ENCODE measurements at places on chromosomes 11 and 22.

DNA sequence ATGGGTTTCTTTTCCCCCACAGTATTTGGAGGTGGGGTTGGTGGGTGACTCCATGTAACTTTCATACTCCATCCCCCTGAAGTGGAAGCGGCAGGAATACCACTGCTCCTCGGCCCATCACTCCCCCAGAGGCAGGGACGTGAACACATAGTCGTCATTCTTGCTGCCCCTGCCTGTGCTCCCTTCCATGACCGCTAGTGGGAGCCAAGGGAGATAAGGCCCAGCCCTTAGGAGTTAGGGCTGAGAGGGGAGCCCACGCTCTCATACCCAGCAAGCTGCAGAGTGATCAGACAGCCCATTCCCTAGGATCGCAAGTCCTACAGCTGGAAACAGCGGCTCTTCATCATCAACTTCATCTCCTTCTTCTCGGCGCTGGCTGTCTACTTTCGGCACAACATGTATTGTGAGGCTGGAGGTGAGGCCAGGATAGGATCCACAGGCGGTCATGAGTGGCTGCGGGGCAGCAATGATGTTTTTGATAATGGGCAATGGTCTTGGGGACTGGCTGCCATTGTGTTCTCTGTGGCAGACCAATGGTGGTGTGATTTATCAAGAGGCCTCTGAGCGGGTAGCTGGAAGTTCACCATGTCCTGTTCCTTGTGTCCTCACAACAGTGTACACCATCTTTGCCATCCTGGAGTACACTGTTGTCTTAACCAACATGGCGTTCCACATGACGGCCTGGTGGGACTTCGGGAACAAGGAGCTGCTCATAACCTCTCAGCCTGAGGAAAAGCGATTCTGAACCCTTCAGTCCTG, 15.9 kb downstream of the RHOG start:
- DNase-seq: no peak

- DNase-seq: peak; percentile 28
Measured at GRCh38 chr11:122897606-122898210, 15.1 kb downstream of the JHY start.

- no peak for DNase-seq
Measured at GRCh38 chr11:16359369-16359768, 3.0 kb upstream of the SOX6 start.

- no peak for DNase-seq
Measured at GRCh38 chr22:23267226-23268043, 87.1 kb downstream of the BCR start.

DNA sequence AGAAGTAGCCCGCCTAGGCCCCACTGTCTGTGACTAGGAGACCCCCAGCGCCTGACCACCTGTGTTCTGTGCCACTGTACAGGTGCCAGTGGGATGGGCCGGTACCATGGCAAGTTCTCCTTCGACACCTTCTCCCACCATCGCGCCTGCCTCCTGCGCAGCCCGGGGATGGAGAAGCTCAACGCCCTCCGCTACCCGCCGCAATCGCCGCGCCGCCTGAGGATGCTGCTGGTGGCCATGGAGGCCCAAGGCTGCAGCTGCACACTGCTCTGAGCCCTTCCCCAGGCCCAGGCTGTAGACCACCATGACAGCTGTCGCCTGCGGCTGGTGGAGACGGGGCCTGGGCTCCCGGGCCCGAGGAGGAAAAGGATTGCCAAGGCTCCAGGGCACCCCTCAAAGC, 2.8 kb upstream of the NDUFS8 start:
- no peak for DNase-seq

DNA sequence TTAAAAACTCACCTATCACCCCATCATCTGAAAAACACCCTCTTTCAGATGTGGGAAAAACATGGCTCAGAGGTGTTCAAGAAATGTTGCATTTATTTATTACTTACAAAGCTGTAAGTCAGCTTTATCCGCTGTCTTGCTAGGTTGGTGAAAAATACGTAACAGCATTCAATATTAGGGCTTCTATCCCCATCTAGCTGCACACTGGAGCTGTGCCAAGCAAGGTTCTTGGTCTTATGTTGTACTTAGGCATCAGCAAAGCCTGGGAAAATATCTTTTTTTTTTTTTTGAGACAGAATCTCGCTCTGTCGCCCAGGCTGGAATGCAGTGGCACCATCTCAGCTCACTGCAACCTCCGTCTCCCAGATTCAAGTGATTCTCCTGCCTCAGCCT, 7.5 kb downstream of the SERPING1 start:
- DNase-seq: no peak

DNA sequence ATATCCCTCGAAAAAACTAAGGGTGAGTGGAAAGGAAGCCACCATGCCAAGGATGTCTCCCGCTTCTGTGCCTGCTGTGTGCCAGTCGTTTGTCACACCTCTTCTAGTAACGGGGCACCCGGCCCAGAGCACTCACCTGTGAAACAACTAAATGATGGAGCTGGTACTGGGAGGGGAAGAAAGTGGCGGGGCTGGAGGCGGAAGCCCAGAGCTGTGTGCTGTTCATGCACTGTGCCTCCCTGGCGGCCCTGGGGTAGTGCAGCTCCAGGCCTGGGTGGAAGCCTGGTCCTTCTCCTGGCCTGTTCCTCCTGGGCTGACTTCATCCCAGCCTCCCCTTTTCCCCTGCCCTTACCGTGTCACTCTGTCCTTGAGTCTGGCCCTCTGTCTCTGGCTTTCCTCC, 130.2 kb downstream of the CEP164 start:
- DNase-seq: no peak

DNA sequence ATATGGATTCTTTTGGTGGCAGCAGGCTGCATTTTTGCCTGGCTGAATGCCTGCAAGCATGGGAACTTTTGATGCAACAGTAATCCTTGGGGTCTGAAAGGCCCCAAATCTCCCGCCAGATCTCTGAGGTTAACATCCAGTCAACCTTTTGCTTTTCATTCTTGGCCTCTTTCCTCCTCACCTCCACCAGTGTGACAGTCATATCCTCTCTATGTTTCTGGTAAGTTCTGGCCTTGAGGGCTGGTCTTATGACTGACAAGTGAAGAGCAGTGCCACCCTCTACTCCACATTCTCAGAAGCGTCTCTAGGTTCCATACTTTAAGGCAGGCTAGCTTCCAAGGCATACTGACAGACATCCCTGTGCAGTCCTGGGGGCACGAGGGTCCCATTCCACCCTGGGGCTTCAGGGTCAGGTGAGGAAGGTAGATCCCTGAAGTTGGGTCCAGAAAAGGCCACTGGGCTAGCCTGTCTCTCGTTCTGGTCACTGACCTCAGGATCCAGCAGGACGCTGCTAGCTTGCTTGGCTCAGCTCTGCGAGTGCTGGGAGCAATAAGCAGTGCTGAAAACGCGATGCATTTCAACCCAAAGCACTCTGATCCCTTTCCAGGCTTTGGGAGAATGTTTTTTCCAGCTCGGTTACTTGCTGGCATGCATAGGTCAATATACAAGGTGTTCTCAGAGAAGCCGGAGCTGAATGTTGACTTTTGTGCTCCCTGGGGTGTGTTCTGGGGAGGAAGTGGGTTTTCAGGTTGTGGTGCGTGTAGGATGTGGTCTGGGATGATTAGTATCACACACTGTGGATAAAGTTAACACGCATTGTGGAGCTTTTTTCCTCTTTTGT, 75.2 kb downstream of the PTPRJ start:
- no peak for DNase-seq

DNA sequence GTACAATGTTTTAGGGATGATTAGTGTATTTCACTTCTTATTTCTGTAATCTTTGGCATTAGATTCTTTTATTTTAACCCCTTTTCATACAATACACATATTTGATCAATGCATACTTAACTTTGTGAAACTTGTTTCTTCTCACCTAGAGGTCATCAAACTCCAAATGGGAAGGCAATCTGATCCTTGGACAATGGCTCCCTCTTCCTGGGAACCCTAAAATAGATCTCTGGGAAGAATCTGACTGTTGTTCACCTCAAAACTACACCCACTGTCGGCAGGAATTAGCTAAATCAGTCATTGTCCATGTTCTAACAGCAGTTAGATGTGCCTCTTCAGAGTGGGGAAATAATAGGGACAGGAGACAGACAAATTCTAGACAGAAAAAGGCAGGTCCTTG, 707.4 kb upstream of the CHORDC1 start:
- DNase-seq: no peak

- no peak for DNase-seq
Measured at GRCh38 chr11:15806217-15806616, 550.1 kb downstream of the SOX6 start.

- no peak for DNase-seq
Measured at GRCh38 chr11:70477609-70478008, 79.3 kb downstream of the CTTN start.

DNA sequence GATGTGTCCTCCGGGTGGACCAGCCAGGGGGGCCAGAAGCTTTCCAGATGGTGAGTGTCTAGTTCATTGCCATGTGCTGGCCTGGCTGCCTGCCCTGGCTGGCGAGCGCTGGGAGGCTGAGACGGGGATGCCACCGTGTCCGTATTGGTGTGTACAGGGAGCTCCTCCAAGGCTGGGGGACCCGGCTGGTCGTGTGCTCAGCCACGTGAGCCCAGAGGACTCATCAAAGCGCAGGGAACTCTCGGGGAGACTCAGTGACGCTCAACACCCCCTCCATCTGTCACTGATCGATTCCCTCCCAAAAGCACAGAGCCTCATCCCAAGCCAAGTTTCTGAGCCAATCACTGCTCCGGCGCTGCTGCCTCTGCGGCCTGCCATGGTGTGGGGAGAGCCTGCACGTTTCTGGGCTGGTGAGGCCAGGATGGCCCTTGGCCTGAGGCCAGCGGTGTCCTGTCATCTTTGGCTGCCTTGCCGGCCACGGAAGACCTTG, 423.7 kb downstream of the SHANK2 start:
- no peak for DNase-seq

DNA sequence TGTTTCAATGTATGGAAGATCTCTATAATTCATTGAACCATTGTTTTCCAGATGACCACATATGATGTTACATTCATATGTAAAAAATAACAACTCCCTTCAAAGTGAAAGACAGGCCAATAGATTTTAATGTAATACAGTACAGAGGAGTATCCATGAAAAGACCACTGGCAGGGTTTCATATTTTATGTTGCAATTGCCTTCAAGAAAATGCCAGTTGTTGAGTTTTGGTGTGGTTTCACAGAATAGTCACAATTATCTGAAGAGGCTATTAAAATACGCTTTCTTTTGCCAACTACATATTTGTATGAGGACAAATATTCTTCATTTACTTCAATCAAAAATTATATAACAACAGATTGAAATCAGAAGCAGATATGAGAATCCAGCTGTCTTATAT, 14.3 kb downstream of the AMOTL1 start:
- DNase-seq: no peak

DNA sequence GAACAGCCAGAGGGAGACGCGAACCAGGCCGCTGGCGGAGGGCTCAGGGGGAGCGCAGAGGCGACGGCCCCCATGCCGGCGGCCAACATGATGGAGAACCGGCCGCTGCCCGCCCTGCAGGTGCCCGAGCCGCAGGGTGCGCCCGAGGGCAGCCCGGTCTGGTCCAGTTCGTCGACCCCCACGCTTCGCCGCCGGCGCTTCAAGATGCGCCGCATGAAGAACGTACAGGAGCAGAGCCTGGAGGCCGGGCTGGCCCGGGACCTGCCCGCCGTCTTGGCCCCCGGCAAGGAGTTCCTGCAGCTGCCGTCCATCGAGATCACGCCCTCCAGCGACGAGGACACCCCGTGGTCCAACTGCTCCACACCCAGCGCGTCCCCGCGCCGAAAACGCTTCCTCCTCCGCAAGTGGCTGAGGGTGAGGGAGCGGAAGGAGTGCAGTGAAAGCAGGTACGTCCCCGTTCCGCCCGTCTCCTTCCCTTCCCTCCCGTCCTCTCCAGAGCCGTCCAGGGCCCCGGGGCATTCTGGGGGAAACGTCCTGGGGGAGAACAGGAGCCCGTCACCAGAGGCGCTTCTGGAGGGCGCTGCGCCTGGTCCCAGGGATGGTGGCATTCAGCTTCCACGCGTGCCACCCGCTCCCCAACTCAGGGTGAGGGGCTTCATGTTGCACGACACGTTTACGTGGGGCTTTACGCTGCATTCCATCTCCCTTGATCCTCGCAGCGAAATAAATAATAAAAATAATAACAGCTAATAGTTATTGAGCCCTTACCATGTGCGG, 840 bp downstream of the GRAMD1B start:
- no peak for DNase-seq

DNA sequence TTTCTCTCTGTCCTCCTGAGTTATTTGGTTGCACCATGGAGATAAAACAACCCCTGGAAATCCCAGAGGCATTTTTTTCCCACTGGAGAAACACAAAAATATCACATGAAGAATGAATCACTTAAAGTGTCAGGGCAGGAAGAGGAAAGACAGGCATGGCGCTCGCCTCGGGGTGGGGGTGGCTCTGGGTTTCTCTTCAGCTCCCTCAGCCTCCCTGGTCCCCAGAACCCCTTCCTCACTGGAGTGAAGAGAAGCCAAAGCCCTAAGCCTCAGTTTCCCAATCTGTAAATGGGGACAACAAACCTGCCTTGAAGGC, 938 bp downstream of the SHISAL1 start:
- peak; percentile 29 for DNase-seq

DNA sequence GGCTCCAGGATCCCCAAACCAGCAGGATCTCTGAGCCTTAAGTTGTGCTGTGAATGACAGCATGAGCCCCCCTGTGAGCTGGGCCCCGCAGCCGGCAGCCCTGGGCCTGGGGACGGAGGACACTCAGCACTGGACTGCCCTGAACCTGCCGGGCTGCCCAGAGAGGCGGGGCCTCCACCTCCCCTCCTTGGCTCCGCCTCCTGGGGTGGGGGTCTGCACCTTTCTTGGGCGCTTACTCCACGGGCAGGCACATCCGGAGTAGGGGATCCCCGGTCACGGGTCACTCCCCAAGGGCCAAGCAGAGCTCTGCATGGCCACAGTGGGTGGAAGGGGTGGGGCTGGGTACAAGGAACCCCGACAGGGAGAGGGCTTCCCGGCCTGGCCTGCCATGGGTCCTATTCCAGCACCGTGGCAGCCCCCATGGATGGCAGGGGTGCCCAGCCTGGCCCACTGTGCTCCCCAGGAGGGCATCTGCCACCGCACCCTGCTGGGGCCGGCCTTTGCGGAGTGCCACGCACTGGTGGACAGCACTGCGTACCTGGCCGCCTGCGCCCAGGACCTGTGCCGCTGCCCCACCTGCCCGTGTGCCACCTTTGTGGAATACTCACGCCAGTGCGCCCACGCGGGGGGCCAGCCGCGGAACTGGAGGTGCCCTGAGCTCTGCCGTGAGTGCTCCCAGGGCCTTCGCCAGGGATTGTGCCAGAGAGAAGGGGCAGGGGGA, 5.4 kb downstream of the MUC5B start:
- no peak for DNase-seq

GRCh38 chr11:28144808-28145207, 36.6 kb downstream of the METTL15 start:
- DNase-seq: no peak
